ENCODE measurements at places on chromosomes 1 and 21.
A peak's percentile ranks its signal among the peaks of the same experiment; 100 is the strongest.

- DNase-seq, result peak; percentile 63
Measured at GRCh38 chr21:31343680-31344480, at the start of gene TIAM1. Gene TIAM1 (minus strand): TSS chr21:31344261. CDS start chr21:31266972, 77,289 bp downstream.

DNA sequence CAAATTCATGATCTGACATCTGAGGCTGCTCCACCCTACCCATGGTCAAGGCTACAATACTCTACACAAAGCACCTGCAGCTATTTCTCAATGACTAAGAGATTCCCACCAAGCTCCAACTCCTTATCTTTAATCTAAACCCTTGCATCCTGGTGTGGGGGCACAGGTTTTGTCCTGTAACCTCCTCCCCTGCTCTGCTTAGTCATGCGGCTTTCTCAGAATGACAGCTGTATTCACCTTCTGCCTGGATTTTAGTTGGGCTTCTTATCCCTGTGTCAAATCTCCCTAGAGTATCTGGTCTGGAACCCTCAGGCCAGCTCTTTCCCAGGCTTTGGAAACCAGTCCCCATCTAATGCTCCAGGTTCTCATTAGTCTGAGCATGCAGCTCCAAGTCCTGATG is 159.0 kb downstream of the BARHL2 start:
- DNase-seq, result no peak

DNA sequence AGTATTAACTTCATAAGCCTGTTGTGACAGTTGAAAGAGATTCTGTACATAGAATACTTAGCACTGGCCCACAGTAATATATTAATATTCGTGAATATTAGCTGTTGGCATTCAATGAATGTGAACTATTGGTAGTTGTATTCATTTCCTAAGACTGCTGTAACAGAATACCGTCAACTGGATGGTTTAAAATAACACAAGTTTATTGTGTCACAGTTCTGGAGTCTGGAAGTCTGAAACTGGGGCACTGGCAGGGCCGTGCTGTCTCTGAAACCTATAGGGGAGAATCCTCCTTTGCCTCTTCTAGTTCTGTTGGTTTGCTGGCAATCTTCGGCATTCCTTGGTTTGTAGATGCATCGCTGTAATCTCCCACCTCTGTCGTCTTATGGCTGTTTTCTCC is 47.5 kb downstream of the OLFML3 start:
- DNase-seq, result no peak

GRCh38 chr1:242886137-242886536 is 361.6 kb upstream of the PLD5 start:
- no peak for DNase-seq

DNA sequence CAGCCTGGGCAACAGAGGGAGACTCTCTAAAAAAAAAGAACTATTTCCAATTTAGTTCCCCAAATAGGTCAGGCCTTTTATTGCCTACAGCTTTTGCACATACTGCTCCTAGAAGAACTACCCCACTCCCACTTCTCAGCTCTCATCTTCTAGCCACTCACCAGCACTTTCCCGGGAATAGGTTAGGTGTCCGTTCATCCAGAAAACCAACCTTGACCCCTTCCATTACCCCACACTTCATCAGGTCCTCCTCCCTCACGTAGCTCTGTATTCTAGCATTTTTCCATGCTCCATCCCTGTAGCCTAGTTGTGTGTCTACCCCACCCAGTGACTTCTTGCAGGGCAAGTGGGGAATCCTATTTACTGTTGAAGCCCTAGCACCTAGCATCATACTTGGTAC is 42.6 kb downstream of the C8B start:
- no peak for DNase-seq

- no peak for DNase-seq
Measured at GRCh38 chr1:205843036-205843859, 6.7 kb downstream of the PM20D1 start.

DNA sequence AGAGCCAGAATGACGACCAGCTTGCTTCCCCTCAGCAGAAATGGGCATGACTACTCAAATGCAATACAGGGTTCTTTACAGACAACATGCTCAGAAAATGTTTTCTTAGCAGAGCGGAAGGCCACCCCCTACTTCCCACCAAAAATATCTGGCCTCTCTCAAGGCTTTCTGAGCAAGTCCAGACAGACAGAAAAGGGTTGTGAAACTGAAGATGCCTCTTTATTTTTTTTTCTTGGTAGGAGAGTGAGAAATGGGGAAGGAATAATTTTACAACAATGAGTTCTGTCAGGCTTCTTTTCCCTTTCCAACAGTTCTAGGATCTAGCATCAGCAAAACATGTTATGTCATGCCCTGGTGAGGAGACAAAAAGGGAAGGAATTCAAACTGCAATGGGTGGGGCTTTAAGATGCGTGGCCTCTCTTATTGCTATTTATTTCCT is 172.0 kb upstream of the CAMK1G start:
- no peak for DNase-seq

GRCh38 chr1:13228343-13228781 is 2.4 kb upstream of the PRAMEF18 start:
- DNase-seq, result peak; percentile 19

GRCh38 chr1:12386130-12386529 is 156.3 kb downstream of the VPS13D start:
- DNase-seq, result peak; percentile 34

DNA sequence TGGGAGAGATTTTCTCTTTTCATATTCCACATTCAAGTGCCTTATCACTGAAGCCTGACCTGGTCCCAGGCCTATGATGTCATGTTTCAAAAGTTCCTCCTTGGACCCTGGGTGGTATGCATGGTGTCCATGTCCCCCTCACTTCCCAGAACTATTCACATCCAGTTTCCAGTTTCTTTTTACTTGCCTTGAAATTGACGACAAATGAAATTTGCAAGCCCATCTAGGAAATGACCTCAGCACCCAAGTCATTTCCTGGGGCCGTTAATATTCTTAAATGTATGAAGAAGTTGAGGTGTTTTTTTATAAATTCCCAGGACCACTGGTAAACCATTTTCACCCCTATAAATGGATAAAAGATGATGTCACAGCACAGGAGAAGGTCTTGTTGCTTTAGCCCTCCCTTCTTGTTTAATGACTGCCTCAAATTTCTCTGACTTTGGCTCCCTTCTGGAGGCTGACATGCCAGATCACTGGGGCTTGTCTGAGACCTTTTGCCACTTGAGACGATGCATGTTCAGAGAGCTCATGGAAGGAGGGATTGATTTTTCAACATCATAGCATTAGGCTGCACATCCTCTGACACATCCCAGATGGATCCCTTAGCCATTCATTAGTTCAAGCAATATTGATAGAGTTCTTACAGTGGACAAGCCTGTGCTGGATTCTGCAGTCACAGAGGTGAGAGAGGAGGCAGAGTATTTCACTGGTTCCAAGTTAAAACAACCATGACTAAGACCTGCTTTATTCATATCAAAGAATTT is 221.3 kb downstream of the PLPP3 start:
- DNase-seq, result no peak

GRCh38 chr1:6470132-6471085 is 4.4 kb upstream of the TNFRSF25 start:
- DNase-seq, result no peak

All from NCI-H226 (cell line).